ENCODE measurements at places on chromosomes 6 and 20.

GRCh38 chr6:36769183-36769675, 70.0 kb downstream of the CPNE5 start:
- no peak for DNase-seq

GRCh38 chr6:13668291-13668928, 43.2 kb downstream of the RANBP9 start:
- DNase-seq = no peak

DNA sequence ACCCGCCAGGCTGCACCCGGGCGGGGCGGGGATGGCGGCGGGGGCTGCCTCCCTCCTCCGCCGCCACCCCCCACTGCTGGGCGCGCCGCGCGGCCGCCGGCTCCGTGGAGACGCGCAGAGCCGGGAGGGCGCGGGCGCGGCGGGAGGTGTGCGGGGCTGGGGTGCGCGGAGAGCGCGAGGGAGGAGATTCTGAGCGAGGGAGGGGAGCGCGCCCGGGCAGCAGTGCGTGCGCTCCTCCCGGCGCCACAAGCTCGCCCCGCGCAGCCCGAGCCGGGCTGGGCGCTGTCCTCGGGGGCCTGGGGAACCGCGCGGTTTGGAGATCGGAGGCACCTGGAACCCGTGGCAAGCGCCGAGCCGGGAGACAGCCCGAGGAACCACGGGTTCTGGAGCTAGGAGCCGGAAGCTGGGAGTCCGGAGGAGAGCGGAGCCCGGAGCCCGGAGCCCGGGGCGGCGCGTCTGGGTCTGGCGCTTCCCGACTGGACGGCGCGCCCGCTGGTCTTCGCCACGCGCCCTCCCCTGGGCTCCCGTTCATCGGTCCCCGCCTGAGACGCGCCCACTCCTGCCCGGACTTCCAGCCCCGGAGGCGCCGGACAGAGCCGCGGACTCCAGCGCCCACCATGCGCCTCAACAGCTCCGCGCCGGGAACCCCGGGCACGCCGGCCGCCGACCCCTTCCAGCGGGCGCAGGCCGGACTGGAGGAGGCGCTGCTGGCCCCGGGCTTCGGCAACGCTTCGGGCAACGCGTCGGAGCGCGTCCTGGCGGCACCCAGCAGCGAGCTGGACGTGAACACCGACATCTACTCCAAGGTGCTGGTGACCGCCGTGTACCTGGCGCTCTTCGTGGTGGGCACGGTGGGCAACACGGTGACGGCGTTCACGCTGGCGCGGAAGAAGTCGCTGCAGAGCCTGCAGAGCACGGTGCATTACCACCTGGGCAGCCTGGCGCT, at the start of gene NTSR1:
TSS of gene NTSR1 (plus strand) at position 246 of the 946 bp plus-strand sequence. CDS start at position 618, 372 bp downstream.
- DNase-seq = no peak

- DNase-seq = no peak
These were observed 27.1 kb downstream of the RIPOR3 start for GRCh38 chr20:50664254-50664653.

GRCh38 chr20:1295276-1295930, 29.3 kb downstream of the SNPH start:
- no peak for DNase-seq

DNA sequence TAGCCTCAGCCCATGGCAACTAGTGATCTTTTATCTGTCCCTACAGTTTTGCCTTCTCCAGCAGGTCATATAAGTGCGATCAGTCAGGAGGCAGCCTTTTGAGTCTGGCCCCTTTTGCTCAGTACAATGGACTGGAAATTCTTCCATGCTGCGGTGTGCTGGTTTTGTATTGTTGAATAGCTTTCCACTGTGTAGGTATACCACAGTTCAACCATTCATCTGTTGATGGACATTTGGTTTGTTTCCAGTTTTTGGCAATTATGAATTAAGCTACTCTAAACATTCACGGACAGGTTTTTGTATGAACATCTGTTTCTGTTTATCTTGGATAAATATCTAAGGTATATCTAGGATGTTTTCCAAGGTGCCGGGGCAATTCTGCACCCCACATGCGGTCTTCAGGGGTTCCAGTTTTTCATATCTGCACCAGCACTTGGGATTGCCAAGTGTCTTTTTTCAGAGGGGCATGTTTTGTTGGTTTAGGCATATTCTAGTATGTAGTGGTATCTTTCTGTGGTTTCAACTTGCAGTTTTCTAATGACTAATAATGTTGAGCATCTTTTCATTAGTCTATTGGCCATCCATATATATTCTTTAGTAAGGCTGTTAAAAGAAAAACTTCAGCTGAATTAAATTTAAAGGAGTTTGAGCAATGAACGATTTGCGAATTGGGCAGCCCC, 141.0 kb downstream of the TFAP2C start:
- no peak for DNase-seq

DNA sequence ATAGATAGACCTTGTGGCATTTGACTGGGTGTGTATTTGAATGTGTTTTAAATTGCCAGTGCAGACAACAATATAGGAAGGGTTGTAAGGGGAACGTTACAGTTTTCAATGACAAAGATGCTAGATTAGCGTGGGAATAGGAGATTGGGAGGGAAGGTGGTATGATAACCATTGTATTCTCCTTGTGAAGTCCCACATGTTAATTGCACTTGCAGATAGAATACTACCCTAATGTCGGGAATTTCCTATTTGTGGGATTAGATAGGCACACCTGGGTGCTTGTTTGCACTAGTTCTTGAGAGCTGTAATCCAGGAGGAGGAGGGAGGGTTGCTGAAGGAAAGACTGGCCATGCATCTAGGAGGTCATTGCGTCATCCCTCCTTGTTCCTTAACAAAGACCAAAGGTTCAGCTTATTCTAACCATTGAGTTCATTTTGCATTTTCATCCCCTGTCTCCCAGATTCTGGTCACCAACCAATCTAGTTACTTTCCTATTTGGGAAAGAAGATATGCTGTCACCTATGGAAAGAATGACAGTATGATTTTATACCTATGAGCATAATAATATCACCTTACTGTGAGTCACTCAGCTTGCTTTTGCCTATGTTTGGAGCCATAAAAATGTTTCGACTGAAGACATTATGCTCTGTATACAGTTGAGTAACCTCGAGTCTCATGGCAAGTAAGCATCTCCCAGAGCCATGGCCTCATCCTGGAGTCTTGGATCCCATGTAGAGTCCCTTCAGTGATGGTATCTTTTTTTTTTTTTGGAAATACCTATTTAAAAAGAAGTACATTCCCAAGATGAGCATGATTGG, 201.5 kb downstream of the DTNBP1 start:
- DNase-seq = no peak

- no peak for DNase-seq
These were observed 31.1 kb downstream of the NFYA start for GRCh38 chr6:41103847-41104246.

GRCh38 chr6:87220997-87221396, 65.6 kb downstream of the ZNF292 start:
- no peak for DNase-seq

GRCh38 chr6:30149234-30149633, 11.8 kb downstream of the TRIM10 start:
- no peak for DNase-seq

DNA sequence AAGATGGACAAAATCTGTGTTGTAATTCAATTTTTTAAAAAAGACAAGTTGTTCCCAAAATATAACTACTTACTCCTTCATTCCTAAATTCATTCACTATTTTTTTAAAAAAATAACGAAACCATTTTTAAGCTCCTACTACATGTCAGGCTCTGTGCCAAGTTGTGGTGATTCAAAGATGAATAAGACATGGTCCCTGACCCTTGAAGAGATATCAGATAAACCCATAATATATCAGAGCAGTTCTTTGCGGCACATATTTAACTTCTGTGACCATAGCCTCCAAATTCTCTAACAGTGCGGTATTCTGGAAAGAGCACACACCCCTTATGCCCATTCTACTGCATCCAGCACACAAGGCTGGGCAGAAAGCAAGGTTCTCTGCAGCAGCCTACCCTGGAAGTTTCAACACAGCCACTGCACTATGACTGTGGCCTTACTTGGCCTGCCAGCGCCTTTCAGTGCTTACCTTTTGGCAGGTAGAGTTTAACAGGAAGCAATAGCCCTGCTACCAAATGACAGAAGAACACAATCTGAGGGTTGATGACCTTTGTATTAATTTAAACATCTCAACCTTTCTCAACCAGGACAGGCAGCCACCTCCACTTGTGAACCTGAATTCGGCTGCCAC, 406.5 kb downstream of the BTBD9 start:
- no peak for DNase-seq

GRCh38 chr6:167997642-167998041, at the start of gene KIF25:
TSS of gene KIF25 (plus strand) at chr6:167997671. CDS start at chr6:168029586, 31,915 bp downstream.
- no peak for DNase-seq

- DNase-seq = no peak
These were observed 544 bp upstream of the KHDC1 start for GRCh38 chr6:73263570-73263909.

- DNase-seq = no peak
These were observed 667.3 kb upstream of the CITED2 start for GRCh38 chr6:140041571-140042332.

DNA sequence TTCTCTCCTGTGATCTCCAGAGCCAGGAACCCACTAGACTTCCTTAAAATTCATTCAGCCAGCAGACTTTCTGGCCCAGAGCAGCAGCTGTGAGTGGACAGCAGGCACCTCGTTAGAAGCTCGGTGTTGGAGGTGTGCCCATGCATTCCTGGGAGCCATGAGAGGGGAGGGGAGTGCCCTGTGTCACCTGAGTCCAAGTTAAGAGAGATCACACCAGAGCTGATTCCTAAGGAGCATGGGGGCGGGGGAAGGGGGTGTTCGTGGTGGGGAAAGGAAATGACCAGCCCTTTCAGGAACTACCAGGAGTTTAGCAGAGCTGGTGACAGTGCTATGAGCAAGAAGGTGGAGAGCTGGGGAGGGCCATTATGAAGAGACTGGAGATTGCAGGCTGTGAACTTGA, 46.9 kb downstream of the GFRA4 start:
- no peak for DNase-seq

- DNase-seq = no peak
These were observed 23.3 kb downstream of the SESN1 start for GRCh38 chr6:109071125-109071917.

GRCh38 chr6:158837684-158838625, 18.8 kb upstream of the EZR start:
- no peak for DNase-seq

- DNase-seq = no peak
These were observed 312.0 kb upstream of the NT5E start for GRCh38 chr6:85137865-85138264.

DNA sequence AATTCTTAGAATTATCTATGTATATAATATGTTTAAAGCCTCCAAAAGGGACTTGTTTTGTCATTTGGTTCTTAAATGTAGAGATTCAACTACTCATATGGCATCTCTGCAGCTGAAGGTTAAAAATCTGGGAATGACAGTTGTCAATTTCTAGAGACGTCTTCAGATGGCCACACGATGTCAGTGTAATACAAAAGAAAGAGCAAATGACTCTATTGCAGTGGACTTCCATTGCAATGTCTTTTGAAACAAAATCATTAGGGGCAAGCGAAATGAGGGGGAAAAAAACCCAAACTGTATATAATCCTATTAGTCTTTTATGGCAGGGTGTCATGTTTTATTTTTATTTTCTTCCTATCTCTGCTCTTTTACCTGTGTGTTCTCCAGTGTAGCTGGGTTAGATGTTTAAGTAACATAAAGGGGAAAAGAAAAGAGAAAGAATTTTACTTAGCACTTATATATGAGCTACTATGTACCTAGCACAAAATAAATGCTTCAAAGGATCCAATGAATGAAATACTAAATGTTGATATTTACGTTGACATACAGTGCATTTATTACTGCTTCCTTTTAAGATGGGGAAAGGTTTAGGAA, 26.2 kb downstream of the CCN2 start:
- DNase-seq = no peak

DNA sequence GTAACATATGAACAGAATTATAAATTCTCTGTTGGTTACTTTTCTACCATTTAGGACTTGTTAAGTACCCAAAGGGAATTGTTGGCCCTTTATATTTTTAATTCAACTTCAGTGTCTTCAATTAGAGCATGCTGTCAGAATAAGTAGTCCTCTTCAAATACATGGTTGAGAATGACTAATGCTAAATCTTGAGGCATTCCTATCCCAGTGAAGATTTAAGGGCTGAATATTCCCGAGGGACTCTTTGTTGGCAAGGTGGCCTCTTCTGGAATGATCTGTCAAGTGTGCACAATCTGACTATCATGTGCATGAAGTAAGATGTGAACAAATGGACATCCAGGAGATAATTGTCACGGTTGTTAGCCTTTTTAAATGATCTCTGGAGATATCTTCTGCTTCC, 421.7 kb downstream of the BMP2 start:
- no peak for DNase-seq

DNA sequence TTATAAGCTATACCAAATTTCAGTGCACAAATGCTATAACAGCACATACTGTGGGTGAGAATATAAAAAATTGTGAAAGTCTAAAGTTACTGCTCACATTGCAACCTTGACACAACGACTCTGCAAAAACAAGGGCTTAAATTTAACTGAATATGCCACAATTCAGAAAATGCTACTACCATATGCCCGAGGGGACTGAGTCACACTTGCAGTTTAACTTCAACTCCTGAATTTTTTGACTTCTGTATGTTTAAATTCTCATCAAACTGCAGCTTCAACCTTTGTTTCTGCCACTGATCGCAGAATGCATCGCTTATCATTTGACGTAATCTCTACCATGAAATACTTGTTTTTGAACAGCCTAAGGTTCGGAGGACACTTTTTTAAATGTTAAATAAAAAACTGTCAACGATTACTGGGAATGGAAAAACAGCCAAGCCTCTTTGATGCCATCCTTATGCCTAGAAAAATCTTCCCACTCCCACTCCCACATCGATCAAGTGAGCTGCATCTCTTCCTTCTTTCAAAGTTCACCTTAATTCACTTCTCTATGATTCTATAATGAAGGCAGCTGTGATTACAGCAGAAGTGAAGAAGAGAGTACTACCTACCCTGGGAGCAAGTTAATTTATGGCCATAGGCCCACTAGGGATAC, 136.5 kb downstream of the ATXN1 start:
- DNase-seq = no peak

- no peak for DNase-seq
These were observed 268.8 kb downstream of the ARID1B start for GRCh38 chr6:157045831-157046454.

DNA sequence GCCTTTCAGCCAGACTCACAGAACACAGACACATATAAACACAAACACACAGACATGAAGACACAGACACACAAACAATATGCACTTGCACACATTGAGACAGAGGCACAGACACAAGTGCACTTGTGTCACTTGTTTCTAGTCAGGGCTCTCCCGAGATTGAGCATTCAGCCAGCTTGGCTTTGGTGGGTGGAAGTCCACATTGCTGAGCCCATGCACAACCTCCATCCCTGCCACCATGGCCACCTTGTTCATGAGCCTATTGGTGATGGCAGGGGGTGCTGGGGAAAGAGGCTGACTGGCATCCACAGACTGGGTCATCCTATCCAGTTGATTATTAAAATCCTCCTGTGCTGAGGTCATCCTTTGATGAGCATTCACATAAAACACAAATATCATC, 11.5 kb upstream of the CST7 start:
- DNase-seq = no peak
